ENCODE measurements at places on chromosomes 4 and X. TPM values are rescaled to one million over a fixed set of nuclear protein-coding genes. Genes with fewer than 3 reads are reported as not detected.
A peak's percentile ranks its signal among the peaks of the same experiment; 100 is the strongest.

DNA sequence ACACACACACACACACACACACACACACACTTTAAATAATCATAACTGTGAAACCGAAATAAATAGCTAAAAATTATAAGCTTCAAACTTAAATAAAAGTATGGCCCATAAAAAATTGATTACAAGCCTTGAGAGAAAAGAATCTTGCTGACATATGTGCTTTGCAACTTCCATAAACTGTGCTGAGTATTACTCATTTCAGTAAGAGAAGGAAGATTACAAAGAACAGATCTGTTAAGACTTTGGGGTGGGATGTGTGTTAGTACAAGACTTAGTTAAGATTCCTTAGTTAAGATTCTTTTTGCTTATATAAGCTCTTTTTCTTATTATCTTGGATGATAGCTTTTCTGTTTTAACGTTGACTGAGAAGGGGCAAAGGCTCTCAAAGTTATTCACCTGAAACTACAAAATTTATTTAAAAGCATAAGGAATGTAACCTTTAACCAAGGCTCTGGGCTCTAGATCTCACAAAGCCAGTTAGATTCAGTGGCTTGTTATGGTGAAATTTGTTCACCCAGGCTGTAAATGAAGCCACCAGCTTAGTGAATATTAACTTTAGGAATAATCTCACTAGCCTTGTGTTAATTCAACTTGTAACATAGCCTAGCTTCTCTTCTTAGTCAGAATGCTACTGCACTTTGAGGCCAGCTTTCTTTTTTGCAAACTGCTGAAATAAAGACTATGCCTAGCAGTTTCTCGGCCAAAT lies 58.2 kb downstream of the ARSJ start:
- H3K27ac ChIP-seq, result peak overlapping the region; percentile 56
- DNase-seq, result no peak
- peaks cover 12% of the 10 kb centered on the region for H3K4me1 ChIP-seq
- H3K27me3 ChIP-seq, result no peaks in the 10 kb centered on the region
- H3K4me3 ChIP-seq, result no peak overlapping the region

DNA sequence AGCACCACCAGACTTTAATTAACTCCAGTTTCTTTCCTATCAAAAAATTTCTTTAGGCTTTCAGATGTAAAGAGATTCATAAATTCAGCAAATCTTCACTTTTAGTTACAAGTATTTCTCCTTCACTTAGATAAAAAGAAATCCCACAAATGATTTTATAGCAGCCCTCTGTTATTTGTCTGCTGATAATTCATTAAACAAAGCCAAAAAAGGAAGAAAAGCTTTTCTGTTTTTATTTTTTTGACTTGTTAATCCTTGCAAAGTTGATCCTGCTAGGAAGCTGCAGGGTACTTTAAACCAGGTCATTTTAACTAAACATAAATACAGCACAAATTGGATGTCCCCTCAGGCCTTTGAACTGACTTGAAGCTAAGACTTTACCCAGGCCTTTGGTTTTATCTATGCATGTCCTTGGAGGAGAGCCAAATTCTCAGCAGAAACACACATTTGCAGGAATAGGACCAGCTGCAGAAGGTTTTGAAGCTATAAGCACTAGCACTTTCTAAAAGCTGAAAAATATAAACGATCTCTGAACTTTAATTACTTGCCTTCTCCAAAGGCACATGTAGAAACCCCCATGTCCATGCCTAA lies 57.5 kb downstream of the PCDH18 start:
- peak overlapping the region; percentile 50 for H3K27ac ChIP-seq
- no peaks in the 10 kb centered on the region for H3K36me3 ChIP-seq
- no peak for DNase-seq
- H3K4me3 ChIP-seq, result no peak overlapping the region

DNA sequence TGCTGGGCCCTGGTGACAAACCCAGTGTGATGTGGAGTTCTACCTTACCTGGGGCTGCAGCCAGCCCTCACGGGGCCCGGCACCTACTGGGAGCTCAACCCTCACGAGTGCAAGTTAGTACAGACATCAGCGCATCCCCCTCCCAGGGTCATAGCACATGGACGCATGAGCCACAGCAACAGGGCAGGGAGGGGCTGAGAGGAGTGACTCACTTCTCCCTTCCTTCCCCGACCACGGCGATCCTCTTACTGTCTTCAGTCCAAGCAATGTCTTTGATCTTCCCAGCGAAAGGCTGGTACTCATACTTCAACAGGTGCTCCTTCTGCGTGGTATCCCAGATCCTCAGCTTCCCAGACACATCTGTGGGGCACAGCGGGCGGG lies 17.8 kb downstream of the WDR1 start:
- no peaks in the 10 kb centered on the region for H3K4me1 ChIP-seq
- no peak for DNase-seq
- peak overlapping the region; percentile 95 for H3K27ac ChIP-seq
- H3K4me3 ChIP-seq, result no peak overlapping the region
- peaks cover 44% of the 10 kb centered on the region for H3K36me3 ChIP-seq
- H3K27me3 ChIP-seq, result no peaks in the 10 kb centered on the region

GRCh38 chr4:70313736-70314135 lies 21.0 kb upstream of the CABS1 start:
- no peaks in the 10 kb centered on the region for H3K4me1 ChIP-seq
- H3K27ac ChIP-seq, result no peak overlapping the region
- no peaks in the 10 kb centered on the region for H3K36me3 ChIP-seq
- H3K4me3 ChIP-seq, result no peak overlapping the region

DNA sequence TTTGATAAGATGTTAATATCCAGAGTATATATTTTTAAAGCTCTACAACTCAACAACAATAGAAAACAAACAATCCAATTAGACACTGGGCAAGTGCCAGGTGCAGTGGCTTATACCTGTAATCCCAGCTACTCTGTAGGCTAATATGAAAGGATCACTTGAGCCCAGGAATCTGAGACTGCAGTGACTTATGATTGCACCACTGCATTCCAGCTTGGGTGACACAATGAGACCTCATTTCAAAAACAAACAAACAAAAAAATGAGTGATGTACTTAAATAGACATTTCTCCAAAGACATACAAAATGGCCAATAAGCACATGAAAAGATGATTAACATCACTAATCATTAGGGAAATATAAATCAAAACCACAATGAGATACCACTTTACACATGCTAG lies 356.8 kb upstream of the PCDH10 start:
- no peak for DNase-seq
- no peak overlapping the region for H3K4me3 ChIP-seq
- no peaks in the 10 kb centered on the region for H3K27me3 ChIP-seq

- H3K4me3 ChIP-seq, result no peak overlapping the region
- no peak for DNase-seq
- H3K4me1 ChIP-seq, result no peaks in the 10 kb centered on the region
Measured at GRCh38 chr4:70182517-70183167, 12.9 kb upstream of the ODAM start.

DNA sequence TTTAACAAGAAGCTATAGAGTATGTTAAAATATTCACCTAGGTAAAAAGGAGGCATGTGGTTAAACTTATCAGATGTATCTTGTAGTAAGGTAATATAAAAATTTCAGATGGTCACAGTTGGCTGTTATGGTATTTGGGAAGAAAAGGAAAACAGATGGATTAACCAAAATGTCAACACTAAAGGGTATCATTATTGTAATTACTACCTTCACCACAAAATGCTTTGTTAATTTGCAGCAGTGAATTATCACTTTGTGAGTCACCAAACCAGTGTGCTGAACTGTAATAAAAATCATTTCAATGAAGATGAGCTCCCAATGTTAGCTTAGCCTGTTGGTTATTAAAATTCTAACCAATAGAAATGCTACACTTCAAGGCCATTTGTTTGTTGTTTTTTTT lies 233.9 kb downstream of the RPA4 start:
- no peaks in the 10 kb centered on the region for H3K36me3 ChIP-seq
- DNase-seq, result no peak
- no peaks in the 10 kb centered on the region for H3K4me1 ChIP-seq
- no peak overlapping the region for H3K27ac ChIP-seq

The MED12 gene
- total RNA-seq, result 27.6 TPM

The CORIN gene
- total RNA-seq, result 0.14 TPM

The MSX1 gene
- total RNA-seq, result 1.9 TPM

The DIPK2B gene
- 5.7 TPM for total RNA-seq

Data from sigmoid colon (tissue), 7 donors.